Dorsolateral prefrontal cortex (tissue), 122 donors: ENCODE measurements at places on chromosomes 7 and 10.

DNA sequence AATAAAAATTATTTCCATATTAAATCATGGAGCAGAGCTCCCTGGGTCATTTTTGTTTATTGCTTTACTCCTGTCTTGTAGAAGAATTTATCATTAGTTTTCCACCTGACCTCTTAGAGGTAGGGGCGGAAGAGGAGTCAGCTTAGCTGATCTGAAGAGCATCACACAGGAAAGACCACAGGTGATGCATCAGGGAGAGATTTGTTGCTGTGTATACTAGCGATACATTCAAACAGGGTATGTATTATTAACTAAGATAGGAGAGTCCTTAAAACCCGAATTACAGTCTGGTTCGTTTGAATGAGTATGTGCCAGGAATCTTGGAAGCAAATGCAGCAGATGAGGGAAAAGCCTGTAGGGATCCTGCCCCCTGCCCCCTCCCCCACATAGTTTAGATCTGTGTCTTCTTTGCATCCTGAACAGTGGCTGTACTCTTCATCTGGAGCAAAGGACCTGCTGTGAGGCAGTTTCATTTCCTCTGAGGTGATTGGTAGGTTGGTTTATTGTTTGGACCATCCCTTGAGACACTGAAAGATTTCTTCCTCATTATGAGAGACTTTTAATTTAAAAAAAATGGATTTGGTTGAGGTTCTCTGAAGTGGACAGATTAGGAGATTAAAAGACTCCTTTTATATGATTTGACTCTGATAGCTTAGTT lies 177.0 kb downstream of the SND1 start:
- no peak for DNase-seq

DNA sequence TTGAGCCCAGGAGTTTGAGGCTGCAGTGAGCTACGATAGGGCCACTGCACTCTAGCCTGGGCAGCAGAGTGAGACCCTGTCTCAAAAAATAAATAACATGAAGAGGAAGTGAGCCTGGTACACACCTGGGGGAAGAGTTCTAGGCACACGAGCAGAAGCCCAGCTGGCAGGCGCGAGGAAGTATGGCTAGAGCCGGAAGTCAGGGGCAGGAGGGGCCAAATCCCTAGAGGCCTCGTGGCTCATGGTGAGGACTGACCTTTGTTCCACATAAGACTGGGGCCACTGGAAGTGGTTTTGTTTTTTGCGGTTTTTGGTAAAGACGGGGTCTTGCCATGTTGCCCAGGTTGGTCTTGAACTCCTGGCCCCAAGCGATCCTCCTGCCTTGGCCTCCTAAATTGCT lies 117.6 kb downstream of the HIP1 start:
- DNase-seq, result no peak

DNA sequence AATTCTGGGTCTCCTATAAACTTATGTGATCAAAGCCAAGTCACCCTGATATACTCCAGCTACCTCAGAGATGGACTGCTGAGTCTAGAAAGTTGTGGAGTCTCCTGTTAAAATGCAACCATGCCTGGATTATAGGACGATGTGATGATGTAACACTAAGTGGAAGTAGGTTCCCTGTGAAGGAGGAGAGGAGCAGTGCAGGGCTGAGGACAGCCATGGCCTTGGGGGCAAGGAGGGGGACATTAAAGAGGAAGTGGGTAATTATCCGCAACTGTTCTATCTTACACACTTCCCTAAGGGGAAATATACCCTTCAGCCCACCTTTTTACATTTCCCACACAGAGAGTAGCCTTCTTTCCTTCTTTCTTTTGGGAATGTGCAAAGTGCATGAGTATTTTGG lies 63.8 kb downstream of the MTPN start:
- no peak for DNase-seq

- DNase-seq, result no peak
These were observed 146.1 kb downstream of the ADRA2A start for GRCh38 chr10:111222961-111223360.

- no peak for DNase-seq
These were observed 128.7 kb downstream of the C10orf105 start for GRCh38 chr10:71590781-71591350.

DNA sequence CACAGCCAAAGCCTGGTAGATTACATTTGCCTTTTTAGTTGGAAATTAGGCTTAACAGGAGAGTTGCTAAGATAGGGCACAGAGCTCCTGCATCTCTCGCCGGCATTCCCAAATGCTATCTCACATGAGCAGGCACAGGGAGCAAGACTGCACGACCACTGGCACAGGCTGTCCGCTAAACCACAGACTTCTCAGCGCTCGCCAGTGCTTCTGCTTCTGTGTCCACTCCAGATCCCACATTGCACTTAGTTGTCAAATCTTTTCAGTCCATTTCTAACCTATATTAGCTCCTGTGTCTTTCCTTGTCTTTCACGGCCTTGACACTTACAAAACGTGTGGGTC lies 138.9 kb downstream of the EGFR start:
- DNase-seq, result no peak
